ENCODE measurements at places on chromosomes 1 and 21.

- DNase-seq = no peak
Measured at GRCh38 chr1:113860891-113861290, 10.6 kb downstream of the PTPN22 start.

DNA sequence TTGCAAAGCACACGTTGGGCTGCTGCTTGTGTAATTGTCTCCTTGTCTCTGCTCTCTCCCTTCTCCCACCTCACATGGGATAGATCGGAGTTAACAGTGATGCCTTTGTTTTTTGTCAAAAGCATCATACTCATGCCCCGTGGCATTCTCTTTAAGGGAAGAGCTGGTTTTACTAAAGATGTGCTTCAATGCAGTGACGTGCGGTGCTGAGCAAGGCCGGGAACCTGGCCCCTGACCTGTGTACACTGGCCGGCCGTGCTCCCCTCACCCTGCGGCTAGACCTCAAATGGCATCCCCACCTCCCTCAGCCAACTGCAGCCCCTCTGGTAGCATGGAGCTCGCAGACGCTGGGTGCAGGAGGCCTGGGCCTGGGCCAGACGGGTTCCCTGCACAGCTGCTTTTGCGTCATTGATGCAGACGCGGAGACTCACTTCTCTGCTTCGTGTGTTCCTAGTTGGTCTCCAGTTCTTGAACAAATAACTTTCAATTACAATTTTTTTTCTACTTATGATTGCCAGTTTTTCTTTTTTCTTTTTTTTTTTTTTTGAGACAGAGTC, 19.9 kb downstream of the AGPAT3 start:
- DNase-seq = no peak

DNA sequence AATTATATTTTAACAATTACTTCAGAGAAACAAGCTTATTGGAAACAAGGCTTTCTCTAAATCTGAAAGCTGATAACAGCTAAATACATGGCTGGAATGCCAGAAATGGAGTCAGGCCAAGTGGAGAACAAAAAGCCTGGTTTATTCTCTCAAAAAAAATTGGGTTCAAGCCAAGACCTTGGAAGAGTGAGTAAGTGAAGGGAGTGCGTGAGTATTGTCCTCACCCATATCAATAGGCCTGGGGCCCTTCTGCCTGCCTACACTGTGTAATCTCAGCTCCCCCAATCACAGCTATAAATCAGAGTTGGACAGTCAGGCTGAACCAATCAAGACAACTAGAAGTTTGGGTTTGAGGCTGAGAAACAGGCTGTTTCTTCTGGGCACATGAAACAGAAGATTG, 7.4 kb downstream of the KYAT3 start:
- DNase-seq = peak; percentile 73

- no peak for DNase-seq
Measured at GRCh38 chr1:233865902-233866301, 38.6 kb upstream of the SLC35F3 start.

DNA sequence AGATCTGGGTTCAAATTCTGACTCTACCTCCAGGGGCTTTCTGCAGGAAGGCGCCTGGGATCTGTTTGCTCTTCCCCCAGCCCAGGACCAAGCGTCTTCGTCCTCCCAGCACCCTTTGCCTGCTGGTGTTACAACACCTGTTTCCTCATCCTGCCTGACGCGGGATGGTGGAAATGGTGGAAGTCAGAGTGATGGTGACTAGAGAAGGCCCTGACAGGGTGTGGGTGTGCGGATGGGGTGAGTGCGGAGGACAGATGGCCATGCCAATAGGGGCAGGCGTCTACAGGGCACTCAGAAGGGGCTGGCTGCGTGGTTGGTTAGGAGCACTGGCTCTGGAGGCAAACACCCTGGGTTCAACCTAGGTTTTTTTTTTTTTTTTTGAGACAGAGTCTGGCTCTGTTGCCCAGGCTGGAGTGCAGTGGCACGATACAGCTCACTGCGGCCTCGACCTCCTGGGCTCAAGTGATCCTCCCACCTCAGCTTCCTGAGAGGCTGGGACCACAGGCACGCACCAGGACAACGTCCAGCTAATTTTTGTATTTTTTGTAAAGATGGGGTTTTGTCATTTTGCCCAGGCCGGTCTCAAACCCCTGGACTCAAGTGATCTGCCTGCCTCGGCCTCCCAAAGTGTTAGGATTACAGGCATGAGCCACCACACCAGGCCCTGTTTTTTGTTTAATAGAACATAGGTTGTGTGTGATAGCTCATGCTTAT, 1.5 kb downstream of the THEMIS2 start:
- no peak for DNase-seq

DNA sequence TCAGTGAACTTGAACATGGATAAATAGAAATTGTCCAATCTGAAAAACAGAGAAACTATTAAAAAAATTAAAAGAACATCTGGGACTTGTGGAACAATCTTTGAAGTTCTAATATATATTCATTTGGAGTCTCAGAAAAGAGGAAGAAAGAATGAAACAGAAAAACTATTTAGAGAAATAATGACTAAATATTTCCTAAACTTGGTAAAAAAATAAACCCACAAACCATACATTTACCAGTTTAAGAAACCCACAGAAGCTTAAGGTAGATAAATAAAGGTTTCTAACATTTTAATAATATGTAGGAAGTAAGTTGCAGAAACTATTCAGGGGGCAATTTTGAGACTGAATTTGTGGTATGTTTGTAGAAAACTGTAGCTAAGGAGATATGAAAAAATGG, 437.8 kb downstream of the PTBP2 start:
- no peak for DNase-seq

GRCh38 chr1:93014168-93014567, 52.9 kb upstream of the DIPK1A start:
- no peak for DNase-seq

DNA sequence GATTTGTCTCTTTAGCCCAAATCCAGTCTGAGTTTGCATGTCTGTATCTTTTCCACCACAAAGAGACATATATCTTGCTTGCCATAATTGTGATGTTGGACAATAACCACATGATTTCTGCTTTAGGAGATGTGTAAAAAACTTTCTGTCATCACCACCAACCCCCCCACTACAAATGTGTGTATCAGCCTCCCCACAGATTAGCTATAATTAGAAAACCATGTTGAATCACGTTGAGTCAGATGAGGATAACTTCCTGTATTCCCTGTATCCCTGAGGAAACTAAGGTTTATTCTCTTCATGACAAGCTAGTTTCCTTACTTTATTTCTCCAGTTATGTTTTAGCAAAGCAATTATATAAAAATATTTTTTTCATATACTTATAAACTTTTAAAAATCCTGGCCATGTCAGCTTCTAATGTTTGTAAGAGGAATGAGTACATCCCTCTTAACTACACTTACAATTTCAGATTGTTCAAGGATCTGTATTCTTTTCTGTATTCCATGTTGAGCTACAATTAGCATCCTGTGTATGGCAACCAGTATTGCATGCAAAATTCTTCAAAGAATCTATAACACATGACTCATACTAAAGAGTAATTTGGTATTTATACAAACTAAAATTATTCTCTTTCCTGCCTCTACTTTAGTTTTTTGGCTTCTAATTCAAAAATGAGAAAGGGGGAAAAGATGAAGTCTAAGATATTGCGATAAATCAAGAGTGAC, 143.0 kb downstream of the FMN2 start:
- DNase-seq = no peak

GRCh38 chr1:208737161-208737560, 493.0 kb upstream of the PLXNA2 start:
- no peak for DNase-seq

GRCh38 chr21:32765058-32765457, 6.5 kb downstream of the PAXBP1 start:
- no peak for DNase-seq

DNA sequence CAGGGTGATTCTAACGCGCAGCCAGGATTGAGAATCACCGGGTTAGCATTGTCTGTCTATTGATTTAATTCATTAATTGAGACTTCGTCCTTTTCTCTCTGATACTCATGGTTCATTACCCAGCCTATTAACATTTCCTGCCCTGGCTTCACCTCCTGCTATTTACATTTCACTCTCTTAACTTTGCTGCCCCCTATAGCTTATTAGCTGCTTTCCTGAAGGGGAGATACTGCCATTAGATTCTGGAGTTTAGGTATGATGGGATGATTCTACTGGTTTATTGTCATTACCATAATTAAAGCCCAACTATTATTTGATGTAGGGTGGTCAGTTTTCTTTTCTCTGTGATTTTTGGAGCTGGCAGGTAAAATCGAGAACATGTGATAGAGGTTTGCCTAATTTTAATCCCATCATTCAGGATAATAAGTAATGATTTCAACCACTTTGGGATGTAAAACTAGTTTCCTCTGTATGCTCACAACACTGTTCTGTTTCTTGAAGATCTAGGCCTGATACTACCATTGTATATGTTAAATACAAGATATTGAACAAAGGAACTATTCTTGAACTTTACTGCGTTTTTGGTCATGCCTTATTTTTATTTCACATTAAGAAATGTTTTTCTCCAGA, 6.4 kb downstream of the PPP2R5A start:
- DNase-seq = peak; percentile 71

DNA sequence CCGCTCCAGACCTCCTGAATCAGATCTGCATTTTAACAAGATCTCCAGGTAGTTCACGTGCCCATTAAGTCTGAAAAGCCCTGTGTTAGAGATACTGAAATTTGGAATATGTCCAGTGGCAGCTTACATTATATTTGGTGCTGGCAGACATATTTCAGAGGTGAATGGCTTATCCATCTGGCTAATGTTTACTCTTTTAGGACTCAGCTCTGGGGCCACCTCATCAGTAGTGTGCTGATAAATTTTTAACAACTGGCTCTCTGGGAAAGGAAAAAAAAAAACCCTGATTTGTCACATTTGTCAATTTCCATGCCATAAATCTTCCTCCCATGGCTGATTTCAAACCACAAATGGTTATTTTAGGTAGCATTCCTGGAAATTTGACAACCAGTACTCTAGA, 25.3 kb upstream of the SYT6 start:
- no peak for DNase-seq

DNA sequence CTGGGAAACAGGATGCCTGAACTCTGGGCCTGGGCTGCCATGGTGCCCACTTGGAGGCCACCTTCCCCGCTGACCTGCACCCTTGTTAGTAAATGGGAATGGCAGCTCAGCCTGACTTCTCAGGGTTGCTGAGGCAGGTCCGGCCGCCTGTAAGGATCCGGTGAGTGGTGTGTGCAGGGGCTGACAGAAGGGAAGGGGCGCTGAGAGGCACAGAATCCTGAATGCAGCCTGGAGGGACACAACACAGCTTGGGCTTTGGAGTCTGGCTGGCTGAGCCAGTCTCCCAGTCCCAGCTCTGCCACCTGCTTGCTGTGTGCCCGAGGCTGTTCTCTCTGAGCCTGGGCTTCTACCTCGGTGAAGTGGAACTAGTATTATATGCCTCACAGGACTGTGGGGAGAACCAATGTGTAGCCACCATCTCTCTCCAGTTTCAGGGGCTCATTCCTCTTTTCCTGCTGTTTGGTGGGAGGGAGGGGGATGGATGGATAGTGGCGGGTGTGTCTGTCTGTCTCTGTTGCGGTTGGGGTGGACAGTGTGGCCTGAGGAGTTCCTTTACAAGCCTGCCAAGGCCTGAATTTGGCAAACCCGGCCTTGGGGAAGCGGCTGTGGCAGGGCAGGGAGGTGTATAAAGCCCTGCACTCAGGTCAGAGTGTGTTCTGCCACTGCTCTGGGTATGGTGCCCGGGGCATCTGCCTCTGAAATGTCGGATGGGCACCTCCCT, 18.0 kb downstream of the ADORA1 start:
- no peak for DNase-seq

DNA sequence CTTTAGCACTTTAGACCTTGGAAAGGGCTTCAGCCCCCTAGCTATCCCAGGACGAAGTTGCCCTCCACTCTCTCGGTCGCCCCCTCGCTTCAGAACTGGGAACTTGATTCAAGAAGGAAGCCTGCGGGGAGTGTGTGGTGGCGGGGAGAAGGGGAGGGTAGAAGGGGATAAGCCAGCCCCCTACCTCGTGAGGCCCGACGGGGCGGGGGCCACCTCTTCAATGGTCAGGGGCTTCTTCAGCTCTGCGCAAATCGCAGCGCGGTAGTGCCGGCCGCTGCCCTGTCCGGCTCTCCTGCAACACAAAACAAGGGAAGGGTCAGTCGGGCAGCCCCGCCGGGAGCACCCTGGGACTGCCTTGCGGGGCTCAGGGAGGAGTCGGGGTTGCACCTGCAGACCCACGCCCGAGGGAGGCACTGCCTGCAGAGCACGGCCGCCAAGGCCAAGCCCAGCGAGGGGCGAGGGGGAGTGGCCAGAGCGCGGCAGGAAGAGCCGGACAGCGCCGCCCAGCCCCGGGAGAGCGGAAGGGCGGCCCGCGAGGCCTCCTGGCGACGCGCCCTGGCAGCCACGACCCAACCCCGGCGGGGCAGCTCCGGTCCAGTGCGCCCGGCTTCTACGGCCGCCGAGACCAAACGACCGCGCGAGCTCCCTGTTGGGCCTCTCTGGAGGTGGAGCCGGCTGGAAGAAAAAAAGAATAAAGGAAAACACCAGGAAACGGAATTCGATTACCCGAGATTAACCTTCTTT, 56.2 kb upstream of the RASAL2 start:
- DNase-seq = peak; percentile 91

- DNase-seq = no peak
Measured at GRCh38 chr1:97245026-97245425, 523.4 kb downstream of the PTBP2 start.

DNA sequence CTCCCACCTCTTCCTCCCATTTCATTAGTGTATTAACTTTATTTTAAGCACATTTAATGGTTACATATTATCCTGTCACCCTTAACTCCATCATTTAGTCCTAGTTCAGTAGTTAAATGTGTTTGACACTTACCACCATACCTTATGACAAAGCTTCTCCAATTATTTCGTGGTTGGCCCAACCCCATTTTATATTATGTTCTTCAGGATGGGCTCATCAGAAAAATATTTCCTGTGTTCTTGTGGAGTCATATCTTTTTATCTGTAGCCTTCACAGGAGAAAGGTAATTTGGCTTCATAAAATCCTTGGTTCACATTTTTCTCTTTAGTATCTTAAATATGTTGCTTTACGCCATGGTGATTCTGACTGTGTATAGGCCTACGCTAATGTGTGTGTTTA, 142.3 kb upstream of the COL6A1 start:
- no peak for DNase-seq

DNA sequence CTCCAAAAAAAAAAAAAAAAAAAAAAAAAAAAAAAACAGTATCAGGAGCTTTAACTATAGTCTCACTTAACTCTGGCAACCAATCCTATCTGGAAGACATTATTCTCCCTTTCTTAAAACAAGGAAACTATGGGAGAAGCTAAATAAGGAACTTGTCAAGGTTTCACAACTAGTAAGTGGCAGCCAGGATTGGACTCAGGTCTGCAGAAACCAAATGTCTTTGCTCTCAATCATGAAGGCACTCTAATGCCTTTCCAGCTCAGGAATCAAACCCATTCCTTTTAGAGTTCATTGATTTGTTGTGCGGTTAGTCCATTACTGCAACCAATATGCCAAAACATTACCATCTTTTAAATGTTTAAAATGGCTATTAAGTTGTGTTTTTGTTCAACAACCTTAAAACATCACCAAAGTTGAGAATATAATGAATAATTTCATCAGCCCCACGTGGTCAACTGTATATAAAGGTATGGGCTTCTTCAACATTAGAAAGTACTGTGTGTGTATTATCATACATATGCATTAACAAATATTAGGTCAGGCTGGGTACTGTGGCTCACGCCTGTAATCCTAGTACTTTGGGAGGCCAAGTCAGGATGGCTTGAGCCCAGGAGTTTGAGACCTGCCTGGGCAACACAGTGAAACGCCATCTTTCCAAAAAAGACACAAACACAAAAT, 1.5 kb downstream of the EPRS1 start:
- DNase-seq = no peak
